ENCODE measurements at places on chromosomes 16 and 17.

- peak; percentile 12 for DNase-seq
Observed at GRCh38 chr17:77528516-77529327, 388.0 kb downstream of the SEC14L1 start.

- peak; percentile 57 for DNase-seq
Observed at GRCh38 chr17:74972107-74972972, at the start of gene HID1. TSS of gene HID1 (minus strand) at chr17:74972759. CDS start at chr17:74972656, 103 bp downstream.

DNA sequence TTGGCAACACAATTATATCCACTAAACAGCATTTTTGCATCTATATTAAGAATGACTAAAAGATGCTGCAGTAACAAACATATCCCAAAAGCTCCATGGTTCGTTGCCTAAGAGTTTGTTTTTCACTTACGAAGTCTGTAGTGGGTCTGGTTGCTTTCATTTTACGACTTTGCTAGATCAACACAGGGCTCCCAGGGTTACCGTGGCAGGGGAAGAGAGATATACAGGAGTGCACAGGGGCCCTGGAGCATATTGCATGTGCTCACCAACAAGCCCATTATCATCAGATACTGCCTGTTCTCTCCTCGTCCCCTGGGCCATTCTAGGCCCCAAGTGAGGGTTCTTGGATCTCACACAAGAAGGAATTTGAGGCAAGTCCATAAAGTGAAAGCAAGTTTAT is 3.1 kb upstream of the MMP2 start:
- DNase-seq, result no peak

DNA sequence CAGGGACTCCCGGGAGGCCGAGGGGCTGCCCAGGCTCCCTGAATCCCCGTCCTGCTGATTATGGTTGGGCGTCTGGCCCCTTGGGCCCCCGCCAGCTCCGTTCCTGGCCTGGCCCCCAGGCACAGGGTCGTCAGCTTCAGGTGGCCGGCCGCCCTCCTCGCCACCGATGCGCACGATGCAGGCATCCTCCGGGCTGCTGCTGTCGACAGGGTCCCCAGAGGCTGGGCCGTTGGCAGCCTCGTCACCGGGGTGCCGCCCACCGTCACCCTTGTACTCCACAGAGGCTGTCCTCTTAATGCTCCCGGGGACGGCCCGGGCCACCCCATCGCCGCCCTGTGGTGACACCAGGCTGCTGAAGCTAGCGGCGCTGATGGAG is 60.4 kb downstream of the PRMT7 start:
- no peak for DNase-seq

DNA sequence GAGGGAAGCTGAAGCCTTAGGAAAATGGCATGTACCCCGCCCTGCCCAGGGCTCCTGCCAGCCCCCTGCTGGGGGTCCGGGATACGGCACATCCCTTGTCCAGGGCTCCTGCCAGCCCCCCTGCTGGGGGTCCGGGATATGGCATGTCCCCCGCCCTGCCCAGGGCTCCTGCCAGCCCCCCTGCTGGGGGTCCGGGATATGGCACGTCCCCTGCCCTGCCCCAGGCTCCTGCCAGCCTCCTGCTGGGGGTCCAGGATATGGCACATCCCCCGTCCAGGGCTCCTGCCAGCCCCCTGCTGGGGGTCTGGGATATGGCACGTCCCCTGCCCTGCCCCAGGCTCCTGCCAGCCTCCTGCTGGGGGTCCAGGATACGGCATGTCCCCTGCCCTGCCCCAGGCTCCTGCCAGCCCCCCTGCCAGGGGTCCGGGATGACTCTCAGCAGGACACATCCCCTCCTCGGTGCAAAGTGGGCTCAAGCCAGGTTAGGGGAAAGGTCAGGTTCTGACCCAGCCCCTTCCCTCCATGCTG is 43.2 kb downstream of the RPH3AL start:
- DNase-seq, result no peak

DNA sequence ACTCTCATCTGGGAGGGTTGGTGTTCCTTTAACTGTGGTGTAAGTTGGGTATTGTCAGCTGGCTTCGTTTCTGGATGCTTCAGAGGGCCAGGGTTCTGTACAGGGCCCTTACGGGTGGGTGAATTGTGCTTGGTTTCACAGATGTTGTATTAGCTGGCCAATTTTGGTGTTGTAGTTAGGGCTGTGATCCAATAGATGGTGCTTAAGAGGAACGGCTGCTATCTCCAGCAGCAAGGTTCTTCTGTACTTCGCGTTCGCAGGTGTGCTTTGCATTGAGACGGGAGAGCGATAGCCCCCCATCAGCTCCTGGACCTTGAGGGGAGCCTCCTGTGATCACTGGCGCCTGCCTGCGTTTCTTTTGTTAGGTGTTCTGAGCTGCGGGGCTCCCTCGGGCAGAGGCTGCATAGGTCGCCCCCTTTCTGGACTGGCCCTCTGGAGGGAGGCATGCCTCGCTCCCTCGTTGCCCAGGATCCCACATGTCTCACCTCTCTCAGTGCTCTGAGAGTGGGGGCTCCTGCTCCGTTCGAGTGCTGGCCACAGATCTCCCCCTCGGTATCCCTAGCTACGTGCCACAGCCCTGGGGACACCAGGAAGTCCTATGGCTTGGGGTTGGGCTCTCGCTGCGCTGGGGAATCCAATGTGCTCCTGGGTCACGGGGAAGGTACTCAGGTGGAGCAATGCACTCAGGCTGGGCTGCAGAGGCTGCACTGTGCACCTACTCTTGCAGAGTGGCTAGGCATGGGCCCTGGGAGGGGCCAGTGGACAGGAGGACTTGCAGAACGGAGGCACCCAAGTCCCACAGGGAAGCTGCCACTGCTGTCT is 837 bp upstream of the PRDM7 start:
- peak; percentile 55 for DNase-seq

DNA sequence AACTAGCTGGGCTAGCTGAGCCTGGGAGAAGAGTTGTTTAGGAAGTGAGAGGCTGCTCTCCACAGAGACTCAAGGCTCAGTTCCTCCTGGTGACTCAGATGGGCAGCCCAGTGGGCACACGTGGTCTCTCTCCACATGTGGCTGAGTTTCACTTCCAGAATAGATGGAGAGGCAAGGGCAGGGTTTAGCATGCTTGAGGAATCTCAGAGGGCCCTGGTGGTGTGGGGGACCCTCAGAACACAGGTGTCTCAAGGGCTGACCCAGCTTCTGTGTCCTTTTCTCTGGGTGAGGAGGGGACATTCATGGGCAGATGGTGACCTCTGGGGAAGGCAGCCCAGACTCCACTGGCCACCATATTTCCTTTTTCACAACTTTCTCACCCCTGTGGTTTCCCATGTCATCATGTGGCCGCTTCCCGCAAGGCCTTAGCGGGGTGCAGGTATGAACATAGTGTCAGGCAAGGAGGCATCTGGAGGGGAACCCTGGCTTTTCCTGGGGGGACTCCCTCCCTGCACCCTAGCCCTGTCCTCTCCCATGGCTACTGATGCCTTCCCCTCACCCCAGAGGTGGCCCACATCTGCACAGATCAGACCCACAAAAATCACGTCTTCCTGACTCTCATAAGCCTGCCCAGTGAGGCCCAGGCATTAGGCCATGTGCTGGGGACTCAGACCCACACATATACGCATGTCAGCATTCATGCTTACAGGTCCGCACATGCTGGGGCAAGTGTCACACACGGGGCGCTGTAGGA is 3.3 kb downstream of the GRN start:
- no peak for DNase-seq

DNA sequence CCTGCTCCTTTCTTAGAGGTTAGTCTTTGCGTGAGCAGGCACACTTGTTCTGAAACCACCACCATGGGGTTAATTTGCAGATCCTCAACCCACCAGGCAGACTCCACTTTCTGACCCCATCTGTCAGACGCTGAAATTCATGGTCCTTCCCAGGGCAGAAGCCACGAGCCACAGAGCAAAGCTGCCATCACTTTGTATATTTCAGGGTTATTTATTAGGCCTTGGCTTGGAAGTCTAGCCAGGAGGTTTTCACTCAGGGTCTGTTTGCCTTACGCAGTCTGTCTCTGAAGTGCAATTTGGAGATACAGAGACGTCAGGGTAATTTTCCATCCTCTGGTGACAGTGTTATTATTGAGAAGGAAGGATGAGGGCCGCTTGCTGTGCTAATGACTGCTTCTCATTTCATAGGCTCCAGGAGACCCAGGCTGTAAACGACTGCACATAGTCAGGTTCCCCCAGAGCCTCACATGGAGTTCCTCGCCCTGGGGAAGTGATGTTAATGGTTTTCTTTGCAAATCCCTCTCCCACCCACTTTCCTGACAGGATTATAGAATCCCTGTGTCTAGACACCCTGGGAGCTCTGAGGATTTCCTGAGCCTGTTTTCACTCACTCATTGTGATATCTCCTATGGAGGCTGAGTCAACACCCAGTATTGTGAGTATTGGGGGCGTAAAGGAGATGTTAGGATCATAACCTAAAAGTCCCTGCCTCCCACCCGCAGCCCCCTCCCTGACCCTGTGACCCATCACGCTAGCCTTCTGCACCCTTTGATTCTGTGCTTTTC is 269.0 kb downstream of the ABCC12 start:
- no peak for DNase-seq

DNA sequence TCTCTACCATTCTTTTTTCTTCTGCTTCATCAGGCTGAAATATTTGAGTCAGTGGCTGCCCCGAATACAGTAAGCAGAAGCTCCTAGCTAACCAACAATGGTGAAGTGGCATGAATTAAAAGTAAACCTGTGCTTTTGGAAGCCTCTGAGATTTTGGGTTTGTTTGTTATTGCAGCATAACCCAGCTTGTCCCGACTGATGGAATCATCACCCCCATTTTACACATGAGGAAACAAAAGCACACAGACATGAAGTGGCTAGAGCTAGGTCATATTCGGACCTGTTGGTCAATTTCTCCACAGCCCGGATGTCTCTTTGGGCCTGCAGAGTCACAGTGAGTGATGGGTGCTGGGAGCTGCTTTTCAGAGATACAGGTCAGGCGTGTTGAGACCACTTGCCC is 39.4 kb downstream of the IRX5 start:
- DNase-seq, result no peak

DNA sequence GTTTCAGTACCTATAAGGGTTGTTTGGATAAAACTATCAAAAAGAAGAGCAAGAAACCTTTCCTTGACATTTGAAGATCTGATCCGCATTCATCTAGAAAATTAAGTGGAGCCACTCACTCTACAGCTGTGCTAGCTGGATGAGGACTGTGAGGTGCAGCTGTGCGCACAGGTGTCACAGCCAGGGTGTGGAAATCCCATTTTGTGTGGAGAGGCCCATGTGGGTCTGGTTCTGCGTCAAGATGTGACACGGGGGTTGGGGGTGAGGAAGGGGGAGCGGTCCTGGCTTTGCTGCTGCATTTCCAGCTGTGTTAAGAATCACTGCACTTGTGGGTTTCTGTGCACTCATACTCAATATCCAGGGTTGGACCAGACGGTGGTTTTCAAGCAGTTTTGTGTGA is 70.7 kb downstream of the CLEC16A start:
- DNase-seq, result no peak

DNA sequence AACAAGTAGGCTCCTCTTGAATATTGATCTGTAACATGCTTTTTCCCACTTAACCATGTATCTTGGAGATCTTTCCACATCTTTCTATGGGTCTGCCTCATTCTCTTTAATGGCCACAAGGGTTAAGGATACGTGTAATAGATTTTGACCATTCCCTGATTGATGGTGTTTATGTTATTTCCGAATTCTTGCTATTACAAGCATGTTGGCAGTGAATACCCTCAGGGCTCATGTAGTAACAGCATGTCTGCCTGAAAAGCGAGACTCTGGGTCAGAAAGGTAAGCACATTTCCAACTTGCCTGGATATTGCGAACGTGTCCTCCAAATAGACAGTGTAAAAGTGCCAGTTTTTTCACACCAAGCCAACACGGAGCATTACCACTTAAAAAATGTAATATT is 5.0 kb downstream of the TAC4 start:
- no peak for DNase-seq
